ENCODE measurements at places on chromosomes 4 and X.

DNA sequence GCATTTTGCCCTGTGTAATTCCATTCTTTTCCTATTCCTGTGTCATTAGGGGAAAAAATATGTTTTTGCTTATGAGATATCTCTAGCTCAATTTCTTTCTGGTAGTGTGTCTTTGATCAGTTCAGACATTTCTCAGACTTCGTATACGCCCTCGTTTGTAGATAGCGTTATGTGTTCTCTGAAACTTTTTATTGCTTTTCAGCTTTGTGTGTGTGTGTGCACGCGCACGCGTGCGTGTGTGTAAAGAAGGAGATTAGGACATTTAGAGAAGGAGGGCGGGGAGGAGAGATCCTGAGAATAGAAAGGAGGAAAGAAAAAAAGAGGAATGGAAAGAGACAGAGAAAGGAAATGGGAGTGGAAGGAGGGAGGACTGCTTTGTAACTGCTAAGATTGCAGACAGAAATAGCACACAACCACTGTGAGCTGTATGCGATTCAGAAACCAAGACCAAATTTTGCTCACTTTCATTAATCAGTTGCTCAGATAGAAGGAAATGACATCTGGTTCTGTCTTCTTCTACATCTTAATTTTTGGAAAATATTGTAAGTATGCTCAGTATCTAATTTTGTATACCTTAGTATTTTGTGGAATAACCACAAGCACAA is at the start of gene RXFP1:
Gene RXFP1, plus strand, starts transcription at position 399 of the 605 bp plus-strand sequence. Its CDS starts 95 bp downstream, at position 494.
- DNase-seq = no peak

- no peak for DNase-seq
Observed at GRCh38 chrX:130094696-130095095, 15.6 kb downstream of the ELF4 start.

GRCh38 chr4:81667539-81667938 is 195.8 kb upstream of the RASGEF1B start:
- no peak for DNase-seq

DNA sequence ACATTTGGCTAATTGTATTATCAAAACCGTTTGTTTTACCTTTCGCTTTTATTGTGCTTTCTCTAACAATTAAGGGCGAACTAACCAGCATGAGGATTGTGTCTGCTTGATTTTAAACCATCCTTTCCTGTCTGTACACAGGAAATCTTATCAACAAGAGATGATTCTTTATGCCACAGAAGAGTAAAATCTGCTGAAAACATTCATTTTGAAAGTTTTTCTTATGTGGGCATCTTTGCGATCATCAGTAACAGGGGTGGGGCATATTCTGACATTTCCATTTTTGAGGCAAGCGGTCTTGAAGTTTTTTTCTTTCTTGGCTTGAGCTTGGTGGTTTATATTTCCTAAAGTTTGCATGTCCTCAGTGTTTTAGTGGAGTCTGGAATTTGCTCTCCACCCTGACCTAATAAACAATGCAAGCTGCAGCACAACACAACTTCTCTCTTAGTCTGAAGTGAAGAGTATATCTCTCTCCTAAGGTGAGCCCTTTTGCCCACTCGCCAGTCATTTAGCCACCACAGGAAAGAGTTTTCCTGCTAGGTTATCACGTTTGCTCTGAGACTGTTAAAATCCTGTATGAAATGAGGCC is 26.6 kb downstream of the NFKB1 start:
- no peak for DNase-seq

DNA sequence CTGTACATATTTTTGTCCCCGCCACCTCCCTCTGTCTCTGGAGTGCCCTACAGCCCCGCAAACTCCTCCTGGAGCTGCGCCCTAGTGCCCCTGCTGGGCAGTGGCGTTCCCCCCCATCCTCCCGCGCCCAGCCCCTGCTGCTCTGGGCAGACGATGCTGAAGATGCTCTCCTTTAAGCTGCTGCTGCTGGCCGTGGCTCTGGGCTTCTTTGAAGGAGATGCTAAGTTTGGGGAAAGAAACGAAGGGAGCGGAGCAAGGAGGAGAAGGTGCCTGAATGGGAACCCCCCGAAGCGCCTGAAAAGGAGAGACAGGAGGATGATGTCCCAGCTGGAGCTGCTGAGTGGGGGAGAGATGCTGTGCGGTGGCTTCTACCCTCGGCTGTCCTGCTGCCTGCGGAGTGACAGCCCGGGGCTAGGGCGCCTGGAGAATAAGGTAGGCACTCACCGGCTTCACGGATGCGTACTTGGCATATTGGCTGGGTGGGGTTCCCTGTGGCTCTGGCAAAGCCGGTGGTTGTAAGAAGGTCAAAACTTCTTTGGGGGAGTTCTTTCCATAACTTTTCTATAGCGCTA is 653 bp downstream of the HHIP start:
- DNase-seq = peak; percentile 39

DNA sequence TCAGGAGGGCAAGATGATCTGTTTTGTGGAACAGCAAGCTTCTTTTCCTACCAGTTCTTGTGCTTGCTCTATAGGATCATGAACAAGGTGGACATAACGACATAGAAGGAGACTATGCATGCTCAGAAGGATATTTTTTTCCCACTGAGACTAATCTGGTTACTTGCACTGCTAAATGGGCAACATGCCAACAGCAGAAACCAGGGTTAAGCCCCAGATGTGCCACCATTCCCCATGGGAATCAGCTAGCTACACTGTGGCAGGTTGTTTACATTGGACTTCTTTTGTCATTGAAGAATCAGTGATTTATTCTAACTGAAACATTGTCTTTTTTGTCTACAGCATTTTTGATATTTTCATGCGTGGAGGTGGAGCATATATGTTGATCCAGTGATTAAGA is 165.6 kb downstream of the C4orf33 start:
- DNase-seq = no peak

- DNase-seq = no peak
Observed at GRCh38 chr4:53232371-53232770, 133.5 kb downstream of the SCFD2 start.

DNA sequence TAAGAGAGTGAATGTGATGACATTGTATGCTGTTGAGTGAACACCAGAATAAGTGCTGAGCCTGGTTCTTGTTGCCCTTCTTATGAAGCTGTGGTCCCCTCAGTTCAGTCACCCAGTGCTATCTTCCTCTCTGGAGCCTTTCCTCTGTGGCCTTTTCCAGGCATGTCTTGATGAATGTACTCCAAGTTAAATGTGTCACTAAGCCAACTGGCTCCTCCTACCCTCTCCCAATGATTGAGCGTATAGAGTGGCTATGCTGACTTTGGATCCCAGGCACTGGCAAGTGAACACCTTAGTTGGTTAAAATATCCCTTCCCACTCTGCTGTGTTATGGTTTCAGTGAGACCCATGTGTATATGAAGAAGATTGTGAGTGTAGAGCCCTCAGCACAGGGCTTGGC is 134.1 kb upstream of the MAMLD1 start:
- no peak for DNase-seq

DNA sequence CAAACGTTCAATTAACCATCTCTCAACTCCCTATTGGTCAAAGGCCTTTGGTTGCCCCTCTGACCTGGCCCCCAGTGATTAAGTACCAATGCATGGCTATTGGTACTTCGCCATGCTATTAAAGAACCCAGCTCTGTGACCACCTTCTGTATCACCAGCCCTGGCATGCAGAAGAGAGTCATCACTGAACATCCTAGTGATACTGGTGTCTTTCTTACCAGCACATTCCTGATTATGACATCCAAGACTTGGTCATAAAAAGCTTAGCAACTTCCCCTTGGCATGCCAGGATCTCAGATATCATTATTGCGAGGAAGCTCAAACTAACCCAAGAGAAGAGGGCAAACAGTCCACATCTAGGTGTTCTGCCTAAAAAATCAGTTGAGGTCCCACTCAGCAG is 122.3 kb upstream of the OTUD4 start:
- no peak for DNase-seq

DNA sequence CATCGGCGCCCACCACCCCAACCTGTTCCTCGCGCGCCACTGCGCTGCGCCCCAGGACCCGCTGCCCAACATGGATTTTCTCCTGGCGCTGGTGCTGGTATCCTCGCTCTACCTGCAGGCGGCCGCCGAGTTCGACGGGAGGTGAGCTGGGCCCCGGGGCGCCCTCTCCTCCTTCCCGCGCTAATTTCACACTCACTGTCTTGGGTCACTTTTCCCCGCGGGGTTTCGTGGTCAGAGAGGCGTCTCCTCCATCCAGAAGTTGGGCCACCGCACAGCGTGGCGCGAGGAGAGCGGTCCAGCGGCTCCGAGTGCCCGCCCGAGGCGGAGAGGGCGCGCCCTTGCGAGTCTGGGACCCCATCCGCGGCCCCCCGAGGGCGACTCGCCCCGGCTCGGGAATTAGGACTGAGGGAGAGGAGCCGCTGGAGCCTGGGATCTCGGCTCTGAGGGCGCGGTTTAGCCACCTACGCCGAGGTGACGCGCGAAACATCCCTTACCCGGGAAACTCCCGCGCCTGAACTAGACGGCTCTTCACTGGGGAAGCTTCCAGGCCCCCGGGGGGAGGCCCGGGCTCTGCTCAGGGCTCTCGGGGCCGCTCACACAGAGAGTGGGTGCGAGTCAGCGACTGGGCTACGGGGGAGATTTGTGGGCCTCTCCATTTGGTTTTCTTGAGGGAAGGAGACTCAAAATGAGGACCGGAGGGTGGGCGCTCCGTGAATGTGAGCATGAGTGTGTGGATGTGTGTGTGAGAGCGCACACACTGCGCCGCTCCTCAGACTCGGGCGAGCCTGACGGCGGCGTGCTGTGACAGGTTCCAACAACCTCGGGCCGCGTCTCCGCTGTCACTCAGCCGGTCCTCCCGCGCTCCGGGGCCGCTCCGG is 551 bp downstream of the NPNT start:
- DNase-seq = peak; percentile 56

DNA sequence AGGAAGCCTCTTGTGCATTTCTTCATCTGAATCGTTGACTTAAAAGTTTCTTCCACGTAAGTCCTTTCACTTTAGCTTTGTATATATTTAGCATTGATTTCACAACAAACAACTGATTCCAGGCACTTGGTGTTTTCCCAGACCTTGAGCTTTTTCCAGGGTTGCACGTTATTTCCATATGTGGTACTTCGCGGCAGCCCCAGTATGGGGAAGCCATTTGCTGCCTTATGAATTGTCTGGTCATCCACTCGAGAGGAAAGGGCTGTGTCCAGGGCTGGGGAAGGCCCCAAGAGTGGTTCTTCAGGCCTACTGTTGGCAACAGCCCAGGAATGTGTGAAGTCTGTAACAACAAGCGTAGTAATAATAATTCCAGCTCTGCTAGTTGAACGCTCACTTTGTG is 2.8 kb upstream of the TLR8 start:
- DNase-seq = no peak

DNA sequence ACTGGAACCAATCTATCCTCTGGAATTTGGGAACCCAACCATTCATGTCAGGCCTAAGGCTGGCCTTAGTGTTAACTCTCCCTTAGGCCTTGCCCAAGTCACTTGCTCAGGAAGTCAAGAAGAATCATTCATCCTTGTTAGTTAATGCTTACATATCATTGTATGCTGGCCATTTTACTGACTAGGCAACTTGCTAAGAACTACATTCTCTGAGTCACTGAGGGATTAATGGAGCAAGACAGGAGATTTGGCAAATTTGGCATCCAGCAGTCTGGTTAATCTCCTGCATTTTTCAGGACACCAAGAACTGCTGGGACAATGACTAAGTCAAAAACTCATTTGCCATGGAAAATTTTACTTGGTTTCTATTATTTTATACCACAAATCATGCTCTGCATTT is 115.8 kb upstream of the DDIT4L start:
- no peak for DNase-seq

GRCh38 chr4:79290376-79290775 is 35.5 kb downstream of the NAA11 start:
- DNase-seq = no peak

DNA sequence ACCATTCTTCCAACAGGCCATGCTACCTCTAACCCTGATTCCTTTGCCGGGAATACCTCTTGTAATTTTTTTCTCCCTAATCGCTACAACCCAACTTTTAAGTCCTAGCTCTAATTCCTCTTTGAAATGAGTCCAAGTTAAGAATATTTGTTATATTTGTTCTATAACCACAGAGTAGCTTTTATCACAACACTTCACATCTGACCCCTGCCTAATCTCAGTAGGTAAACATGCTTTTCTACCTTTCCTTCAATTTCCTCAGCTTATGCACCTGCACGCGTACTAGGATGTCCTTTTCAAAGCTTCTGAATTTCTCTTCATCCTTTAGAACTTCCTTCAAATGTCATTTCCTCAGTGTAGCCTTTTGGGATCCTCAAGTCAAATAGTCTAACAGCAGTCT is 915.5 kb upstream of the LCORL start:
- no peak for DNase-seq

- DNase-seq = peak; percentile 45
Observed at GRCh38 chr4:87853108-87853507, 20.3 kb downstream of the MEPE start.

DNA sequence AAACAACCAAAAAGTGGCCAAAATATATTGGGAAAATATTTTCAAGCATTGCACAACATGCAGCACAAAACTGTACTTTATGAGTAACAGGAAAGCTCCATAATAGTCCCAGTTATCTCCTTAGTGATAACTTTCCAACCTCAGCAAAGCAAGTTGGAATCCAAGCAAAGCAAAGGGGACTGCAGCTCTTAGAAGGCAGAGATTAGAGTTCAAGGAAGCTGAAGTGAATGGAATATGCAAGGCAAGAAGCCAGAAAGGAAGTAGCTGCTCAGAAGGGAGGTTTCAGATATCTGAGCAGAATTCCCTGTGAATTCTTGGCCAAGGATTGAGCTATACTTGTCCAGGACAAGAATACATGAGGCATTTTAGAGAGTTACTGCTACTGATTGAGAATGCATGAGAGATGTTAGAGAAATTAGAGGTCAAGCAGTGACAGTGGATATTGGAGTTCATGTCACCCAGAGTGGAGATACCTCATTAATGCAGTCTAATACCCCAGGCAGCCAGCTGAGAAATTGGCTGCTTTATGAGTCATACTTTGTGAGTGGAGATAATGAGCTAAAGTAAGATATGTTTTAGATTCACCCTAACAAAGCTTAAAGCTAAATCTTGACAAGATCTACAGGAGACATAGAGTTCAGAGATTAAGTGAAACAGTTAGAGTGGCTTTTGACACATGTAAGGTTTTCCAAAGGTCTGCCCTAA is 102.8 kb downstream of the INPP4B start:
- DNase-seq = no peak

- no peak for DNase-seq
Observed at GRCh38 chrX:75655627-75656026, 129.4 kb downstream of the MAGEE2 start.

DNA sequence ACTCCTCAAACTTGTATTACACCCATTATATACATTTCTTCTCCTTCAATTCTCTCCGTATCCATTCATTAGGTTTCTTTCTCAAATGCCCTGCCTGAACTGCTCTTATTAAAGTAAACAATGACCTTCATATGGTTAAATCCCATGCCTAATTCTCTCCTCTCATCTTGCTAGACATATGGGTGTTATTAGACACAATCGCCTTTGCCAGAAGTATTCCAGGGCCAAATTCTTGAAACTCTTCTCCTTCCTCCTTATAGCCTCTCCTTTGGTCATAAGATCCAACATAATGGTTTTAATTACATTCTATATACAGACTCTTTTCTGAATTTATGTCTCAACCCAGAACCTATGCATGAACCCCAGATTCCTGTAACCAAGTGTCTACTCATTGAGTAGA is 4.8 kb downstream of the ANXA10 start:
- no peak for DNase-seq

- DNase-seq = no peak
Observed at GRCh38 chr4:140078366-140078765, 75.6 kb downstream of the MAML3 start.

GRCh38 chr4:93147524-93148212 is 680.9 kb upstream of the ATOH1 start:
- no peak for DNase-seq

GRCh38 chr4:185033950-185034349 is 15.7 kb downstream of the HELT start:
- no peak for DNase-seq

GRCh38 chr4:81622028-81622427 is 150.3 kb upstream of the RASGEF1B start:
- DNase-seq = no peak
